ENCODE measurements at places on chromosomes 2 and 18.

DNA sequence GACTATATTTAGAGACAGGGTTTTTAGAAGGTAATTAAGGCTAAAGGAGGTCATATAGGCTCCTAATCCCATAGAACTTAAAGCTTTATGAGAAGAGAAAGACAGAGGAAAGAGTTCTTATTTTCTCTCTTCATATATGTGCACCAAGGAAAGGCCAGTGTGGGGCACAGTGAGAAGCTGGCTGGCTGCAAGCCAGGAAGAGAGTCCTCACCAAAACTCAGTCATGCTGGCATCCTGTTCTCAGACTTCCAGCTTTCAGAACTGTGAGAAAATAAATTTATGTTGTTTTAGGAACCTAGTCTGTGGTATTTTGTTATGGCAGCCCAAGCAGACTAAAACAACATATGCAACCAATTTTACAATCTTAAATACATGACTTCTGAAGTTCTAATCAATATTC lies 31.5 kb upstream of the ATIC start:
- DNase-seq = no peak

GRCh38 chr2:196143730-196144131 lies 27.6 kb downstream of the STK17B start:
- no peak for DNase-seq

DNA sequence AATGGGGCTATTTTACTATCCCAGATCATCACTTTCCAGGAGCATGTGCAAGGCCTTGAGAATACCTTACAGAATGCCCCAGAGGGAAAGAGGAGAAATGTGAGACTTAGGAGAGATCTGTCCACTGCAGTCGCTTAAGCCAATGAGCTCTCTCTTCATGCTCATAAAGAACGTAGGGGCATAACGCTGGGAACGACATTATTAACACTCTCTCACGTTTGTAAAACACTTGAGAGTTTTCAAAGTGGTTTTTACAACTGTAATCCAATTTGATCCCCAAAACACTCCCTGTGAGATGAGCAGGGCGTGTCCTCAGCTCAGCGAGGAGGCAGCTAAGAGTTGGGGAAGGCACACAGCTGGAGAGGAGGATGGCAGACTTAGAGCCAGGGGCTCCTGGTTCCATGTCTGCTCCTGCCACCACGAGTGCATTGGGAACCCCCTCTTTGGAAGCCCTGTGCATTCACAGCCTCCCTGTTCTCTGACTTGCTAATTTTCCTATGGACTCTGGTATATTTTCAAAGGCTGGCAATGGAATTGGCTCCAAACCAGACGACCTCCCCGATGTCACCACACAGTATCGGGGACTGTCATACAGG lies 97.4 kb downstream of the PLB1 start:
- no peak for DNase-seq

- no peak for DNase-seq
Observed at GRCh38 chr2:163138947-163139346, 300.4 kb upstream of the KCNH7 start.

- DNase-seq = no peak
Observed at GRCh38 chr2:54503192-54503591, 47.1 kb downstream of the SPTBN1 start.

GRCh38 chr2:3588084-3588483 lies 6.8 kb upstream of the COLEC11 start:
- DNase-seq = no peak

- no peak for DNase-seq
Observed at GRCh38 chr2:129934044-129934822, 45.2 kb upstream of the RAB6C start.

DNA sequence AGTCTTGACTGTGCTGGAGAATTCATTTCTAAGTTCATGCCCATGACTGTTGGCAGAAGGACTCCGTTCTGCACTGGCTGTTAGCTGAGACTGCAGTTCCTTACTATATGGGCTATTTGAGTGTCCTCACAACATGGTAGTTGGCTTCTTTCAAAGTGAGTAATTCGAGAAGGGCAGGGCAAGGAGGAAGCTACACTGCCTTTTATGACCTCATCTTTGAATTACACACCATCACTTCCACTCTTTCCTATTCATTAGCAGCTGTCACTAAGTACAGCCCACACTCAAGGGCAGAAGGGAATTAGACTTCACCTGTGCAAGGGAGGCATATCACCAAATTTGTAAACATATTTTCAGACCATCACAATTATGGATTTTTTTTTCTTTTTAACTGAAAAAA lies 55.9 kb upstream of the EPAS1 start:
- DNase-seq = no peak

GRCh38 chr2:20410556-20411277 lies 36.2 kb upstream of the RHOB start:
- DNase-seq = no peak

DNA sequence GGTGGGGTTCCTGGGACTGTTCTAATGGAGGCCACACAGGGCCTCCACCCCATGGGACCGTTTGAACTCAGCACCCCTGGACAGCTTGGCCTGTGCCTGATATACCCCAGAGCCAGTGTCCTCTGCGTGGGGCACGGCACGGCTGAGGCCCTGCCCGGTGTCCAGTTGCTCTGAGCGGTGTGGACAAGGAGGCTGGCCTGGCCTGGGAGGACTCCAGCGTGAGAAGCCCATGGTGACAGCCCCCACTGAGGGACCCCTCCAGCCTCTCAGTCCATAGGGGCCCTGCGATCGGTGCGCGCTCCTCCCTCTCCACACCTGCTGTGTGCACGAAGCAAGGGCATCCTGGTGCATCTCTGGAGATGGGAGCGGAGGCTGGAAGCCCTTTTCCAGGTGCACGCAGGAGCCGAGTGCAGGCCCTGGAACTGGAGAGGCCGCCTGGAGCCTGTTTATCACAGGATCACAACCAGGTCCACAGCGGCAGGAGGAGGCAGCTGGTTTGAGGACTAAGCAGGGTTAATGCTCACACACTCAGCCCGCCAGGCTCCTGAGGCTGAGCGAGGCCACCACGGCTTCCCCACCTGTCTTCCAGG lies 120.2 kb downstream of the PTGR3 start:
- DNase-seq = no peak

DNA sequence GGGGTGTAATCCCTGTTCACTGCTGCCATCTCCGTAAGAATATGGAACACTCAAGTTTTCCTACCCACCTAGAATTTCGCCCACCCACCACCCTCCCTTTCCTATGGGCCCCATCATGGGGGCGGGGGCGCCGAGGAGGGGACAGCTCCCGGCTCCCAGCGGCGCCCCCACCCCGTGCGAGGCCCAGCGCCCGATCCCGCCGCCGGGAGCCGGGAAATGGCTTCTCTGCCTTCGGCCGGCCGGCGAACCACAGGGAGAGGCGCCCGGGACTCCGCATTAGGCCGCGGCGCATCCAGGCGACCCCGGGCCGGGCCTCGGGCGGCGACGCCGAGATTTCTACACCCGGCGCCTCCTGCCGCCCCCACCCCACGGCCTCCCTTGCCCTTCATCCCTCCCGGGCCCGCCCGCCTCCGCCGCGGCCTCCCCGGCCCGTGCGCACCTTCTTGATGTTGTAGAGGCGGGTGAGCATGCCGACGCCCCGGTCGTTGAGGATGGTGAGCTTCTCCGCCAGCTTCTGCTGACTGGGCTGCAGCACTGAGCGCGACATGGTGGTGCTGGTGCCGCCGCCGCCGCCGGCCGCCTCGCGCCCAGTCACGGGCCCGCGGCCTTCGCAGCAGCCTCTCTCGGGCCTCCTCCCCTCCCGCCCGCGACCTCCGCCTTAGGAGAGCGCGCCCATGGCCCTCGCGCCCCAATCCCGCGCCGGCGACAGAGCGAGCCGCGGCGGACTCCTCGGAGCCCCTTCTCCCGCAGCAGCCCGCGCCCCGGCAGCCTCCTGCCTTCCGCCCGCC lies 510 bp downstream of the NCKAP1 start:
- no peak for DNase-seq

GRCh38 chr2:198096002-198096401 lies 291.6 kb downstream of the PLCL1 start:
- DNase-seq = no peak
